Transverse colon (tissue), 4 donors: ENCODE measurements at places on chromosomes 4 and X. TPM values are rescaled to one million over a fixed set of nuclear protein-coding genes. Genes with fewer than 3 reads are reported as not detected.

Gene P2RY8
- total RNA-seq, result 3.0 TPM

Gene TLR1
- total RNA-seq, result 14.0 TPM

Gene YIPF6
- 23.8 TPM for total RNA-seq

Gene DCAF4L1
- not detected for total RNA-seq

DNA sequence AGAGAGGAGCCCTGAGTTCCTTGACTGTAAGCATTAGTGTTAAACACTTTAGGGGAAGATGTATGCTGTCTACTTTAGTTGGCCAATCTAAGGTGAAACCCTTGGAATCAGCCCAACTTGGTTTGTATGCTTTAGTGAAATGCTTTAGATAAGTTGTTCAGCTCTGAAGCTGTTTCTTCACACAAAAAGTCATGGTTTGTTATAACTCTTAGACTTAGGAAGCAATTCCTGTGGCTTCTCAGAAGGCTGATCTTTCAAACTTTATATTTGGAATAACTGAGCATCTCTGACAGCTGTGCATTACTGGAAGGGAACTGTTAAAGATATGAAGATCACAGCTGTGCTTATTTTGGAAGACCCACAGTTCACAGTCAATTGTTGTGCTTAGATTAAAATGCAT, 714.1 kb downstream of the FAT4 start:
- DNase-seq, result no peak

- no peak for DNase-seq
These were observed 307.6 kb upstream of the NOCT start for GRCh38 chr4:138707746-138708677.

- no peak for DNase-seq
These were observed 78.7 kb downstream of the CAPN6 start for GRCh38 chrX:111191598-111191997.

DNA sequence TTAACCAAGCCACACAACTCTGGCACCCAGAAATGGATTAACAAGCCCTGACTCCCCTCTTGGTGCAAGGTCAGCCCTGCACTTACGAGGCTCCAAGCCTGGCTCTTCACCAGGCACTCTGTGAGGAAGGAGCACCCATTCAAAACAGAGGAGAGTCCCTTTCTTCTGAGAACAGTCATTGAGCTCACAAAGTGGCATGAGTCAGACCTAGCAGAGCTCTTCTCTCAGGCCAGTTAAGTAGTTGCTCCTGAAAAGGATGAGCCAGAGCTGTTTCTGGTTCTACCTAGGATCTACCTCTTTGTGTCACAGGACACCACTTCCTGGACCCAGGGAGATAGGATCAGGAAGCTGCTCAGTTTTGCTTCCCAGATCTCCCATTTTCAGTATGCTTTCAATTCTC, 48.2 kb downstream of the EVC2 start:
- DNase-seq, result no peak
